ENCODE measurements at places on chromosomes 13 and 19. TPM values are rescaled to one million over a fixed set of nuclear protein-coding genes. Genes with fewer than 3 reads are reported as not detected.

- no peak overlapping the region for H3K27ac ChIP-seq
- peaks cover 81% of the 10 kb centered on the region for H3K4me1 ChIP-seq
- peaks cover 21% of the 10 kb centered on the region for H3K36me3 ChIP-seq
- no peaks in the 10 kb centered on the region for H3K27me3 ChIP-seq
- no peak overlapping the region for H3K4me3 ChIP-seq
Observed at GRCh38 chr19:795073-795611, 2.1 kb upstream of the PTBP1 start.

- H3K4me1 ChIP-seq, result no peaks in the 10 kb centered on the region
- no peak overlapping the region for H3K27ac ChIP-seq
- H3K27me3 ChIP-seq, result no peaks in the 10 kb centered on the region
- no peak for DNase-seq
- no peak overlapping the region for H3K4me3 ChIP-seq
- H3K36me3 ChIP-seq, result no peaks in the 10 kb centered on the region
Observed at GRCh38 chr13:22198641-22199217, 527.9 kb downstream of the FGF9 start.

DNA sequence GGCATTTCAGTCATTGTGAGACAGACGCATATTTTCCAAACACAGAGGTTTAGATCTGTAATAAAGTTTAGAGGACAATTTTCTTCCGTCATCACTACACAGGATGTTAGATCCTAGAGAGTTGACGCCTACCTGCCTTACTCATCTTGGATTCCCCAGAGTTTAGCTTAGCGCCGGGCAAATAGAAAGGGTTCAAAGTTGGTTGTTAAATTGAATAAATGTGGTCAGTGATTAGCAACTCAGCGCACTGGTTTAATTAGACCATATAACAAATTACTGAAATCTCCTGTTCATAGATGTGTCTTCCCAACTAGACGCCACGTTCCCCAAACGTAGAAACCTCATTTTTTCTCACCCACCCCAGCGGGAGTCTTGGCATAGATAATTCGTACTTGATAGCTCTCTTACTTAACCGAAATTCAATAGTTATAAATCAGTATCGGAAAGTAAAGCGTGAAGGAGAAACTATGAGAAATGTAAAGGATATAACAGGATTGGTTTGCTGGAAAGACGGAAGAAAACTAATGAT lies 726 bp upstream of the UFM1 start:
- peak overlapping the region; percentile 54 for H3K27ac ChIP-seq
- H3K4me3 ChIP-seq, result peak overlapping the region; percentile 91
- peaks cover 19% of the 10 kb centered on the region for H3K36me3 ChIP-seq
- no peaks in the 10 kb centered on the region for H3K4me1 ChIP-seq
- no peaks in the 10 kb centered on the region for H3K27me3 ChIP-seq

DNA sequence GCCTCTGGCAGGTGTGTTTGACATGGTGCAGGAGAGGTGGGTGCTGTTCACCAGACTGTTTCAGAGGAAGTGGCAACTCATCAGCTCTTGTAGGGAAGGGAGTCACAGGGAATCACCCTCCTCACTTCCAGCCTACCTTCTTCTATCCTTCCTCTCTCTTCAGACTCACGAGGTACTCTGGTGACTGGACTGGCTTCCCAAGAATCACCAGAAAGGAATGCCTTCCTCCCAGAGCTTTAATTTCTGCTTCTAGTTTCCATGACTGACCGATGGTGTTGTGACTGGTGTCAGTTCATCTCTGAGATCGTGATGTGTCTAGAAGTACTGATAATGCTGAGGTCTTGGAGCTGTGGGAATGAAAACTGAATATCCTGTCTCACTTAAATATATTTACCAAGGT lies 247.3 kb downstream of the KCTD12 start:
- H3K27ac ChIP-seq, result no peak overlapping the region
- H3K27me3 ChIP-seq, result no peaks in the 10 kb centered on the region
- no peak for DNase-seq
- no peaks in the 10 kb centered on the region for H3K4me1 ChIP-seq
- no peaks in the 10 kb centered on the region for H3K36me3 ChIP-seq

DNA sequence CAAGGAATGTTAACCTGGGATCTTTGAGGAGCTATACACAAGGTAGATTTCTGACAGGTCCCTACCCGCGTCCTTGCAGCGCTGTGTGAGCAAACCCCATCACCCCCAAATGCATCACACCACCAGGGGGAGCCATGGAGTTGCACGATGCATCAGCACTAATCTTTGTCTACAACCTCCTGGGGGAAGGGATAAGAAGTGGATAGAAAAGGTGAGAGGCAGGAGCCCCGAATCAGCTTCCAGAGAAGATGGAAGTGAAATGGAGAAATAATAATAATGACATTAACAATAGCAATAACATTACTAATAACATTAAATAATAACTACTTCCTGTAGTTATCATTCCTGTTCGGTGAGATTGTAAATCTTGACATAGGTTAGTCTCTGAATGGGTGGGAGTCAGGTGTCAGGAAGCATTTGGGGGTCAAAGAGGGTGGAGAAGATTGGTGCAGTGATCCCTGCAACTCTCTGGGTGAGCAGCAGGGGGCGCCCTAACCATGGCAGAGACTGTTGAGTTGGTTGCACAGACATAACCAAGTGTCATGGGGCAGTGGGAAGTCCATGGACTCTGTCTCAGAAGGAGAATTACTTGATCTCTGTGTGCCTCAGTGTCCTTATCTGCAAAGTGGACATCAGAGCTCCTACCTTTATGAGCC lies 16.5 kb downstream of the SIGLEC7 start:
- peak; percentile 73 for DNase-seq
- H3K27me3 ChIP-seq, result peaks cover 3% of the 10 kb centered on the region
- no peaks in the 10 kb centered on the region for H3K36me3 ChIP-seq
- peak overlapping the region; percentile 34 for H3K27ac ChIP-seq
- peaks cover 9% of the 10 kb centered on the region for H3K4me1 ChIP-seq

DNA sequence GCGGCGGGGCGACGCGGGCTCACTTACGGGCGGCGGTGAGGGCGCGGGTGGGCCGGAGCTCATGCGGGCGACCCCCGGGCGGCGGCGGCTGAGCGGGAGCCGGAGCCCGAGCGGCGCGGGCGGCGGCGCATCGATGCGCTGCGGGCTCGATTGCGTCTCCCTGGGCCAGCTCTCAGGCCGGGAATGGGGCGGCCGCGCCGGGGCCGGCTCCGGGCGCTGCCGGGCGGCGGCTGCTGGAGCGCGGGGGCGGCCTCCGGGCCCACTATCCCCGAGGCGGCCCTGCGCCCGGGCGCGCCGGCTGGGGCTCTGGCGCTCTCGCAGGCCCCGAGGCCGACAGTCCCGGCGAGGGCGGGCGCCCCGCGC lies 1.4 kb upstream of the TSHZ3 start:
- peak; percentile 82 for DNase-seq
- H3K27me3 ChIP-seq, result peaks cover 58% of the 10 kb centered on the region
- no peaks in the 10 kb centered on the region for H3K36me3 ChIP-seq
- H3K4me3 ChIP-seq, result peak overlapping the region; percentile 43
- no peaks in the 10 kb centered on the region for H3K4me1 ChIP-seq
- H3K27ac ChIP-seq, result no peak overlapping the region

GRCh38 chr13:49298416-49298815 lies 50.7 kb downstream of the CDADC1 start:
- DNase-seq, result no peak
- no peak overlapping the region for H3K27ac ChIP-seq
- no peak overlapping the region for H3K4me3 ChIP-seq
- no peaks in the 10 kb centered on the region for H3K27me3 ChIP-seq
- H3K36me3 ChIP-seq, result no peaks in the 10 kb centered on the region

The OR7D2 gene
- 0.40 TPM for total RNA-seq

The LRRC4B gene
- total RNA-seq, result 9.5 TPM

The EIF3K gene
- total RNA-seq, result 693 TPM

The PSG7 gene
- total RNA-seq, result not detected

Data from K562 (cell line).